Fibroblast of lung (primary cell): ENCODE measurements at places on chromosomes 7 and 10. TPM values are rescaled to one million over a fixed set of nuclear protein-coding genes. Genes with fewer than 3 reads are reported as not detected.

DNA sequence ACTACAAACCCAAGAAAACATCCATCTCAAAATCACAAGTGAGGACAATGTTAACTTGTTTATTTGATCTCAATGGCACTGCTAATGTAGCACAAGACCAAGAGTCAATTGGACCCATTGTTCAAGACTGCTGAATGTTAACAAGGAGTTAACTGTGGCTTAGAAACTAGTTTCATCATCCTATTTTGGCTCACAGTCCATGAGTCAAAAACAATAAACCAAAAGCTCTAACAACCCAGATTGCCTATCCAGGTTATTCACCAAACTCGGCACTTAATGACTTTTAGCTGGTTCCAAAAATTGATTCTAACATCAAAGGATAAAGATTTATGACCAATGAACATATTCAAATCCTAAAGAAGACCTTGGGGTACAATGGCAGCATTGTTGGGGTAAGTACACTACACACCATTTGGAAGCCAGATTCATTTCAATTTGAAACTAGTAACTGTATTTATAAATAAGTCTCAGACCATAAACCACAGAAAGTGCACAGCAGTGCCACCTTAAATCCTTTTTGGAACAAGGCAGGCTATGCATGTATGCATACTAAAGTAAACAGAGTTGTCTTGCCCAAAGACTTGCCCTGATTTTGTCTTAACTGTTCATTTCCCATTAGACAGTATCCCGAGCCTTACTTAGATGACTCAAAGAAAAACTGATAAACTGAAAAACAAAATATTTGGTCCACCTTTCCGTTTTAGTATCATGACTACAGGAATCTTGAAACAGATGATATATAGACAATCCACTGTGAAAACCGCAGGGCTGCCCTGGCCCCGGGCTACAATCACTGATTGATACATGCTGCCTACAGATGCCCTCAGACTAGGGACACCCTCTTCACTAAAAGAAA is 84.5 kb downstream of the SRPK2 start:
- peak; percentile 67 for DNase-seq

DNA sequence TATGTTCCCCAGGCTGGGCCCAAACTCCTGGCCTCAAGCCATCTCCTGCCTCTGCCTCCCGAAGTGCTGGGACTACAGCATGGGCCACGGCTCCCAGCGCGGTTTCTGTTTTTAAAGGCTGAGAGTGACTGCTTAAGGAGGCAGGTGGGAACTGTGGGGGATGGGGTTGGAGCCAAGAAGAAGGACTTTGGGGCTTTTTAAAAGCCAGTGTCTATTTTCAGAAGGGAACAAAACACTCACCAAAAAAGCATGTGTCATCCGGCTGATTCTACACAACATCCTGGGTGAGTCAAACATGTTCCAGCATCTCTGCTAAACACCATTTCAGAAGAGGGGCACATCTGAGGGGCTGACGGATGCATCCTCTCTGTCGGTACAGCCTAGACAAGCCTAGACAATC is 824.5 kb downstream of the TYW1 start:
- peak; percentile 61 for DNase-seq

- no peak for DNase-seq
These were observed 733.1 kb downstream of the PARD3 start for GRCh38 chr10:34081948-34082347.

DNA sequence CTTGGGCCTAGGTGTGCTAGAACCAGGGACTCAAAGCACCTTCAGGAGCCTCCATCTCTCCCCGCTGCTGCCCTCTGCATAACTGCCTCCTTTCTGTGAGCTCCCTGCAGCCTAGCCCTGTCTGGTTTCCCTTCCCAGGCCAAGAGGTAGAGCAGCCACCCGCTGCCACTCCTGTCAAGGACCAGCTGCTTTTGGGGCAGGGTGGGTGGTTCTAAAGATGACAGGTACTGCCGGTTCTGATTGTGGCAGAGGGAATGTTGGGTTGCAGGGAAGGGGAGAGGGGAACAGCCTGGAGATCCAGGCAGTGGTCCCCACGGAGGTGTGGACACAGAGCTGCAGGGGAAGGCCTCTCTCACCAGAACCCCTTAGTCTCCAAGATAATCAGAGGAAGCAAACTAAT is 3.7 kb upstream of the FLNC start:
- no peak for DNase-seq

- DNase-seq, result no peak
These were observed 252.6 kb downstream of the SEC23IP start for GRCh38 chr10:120145107-120145506.

DNA sequence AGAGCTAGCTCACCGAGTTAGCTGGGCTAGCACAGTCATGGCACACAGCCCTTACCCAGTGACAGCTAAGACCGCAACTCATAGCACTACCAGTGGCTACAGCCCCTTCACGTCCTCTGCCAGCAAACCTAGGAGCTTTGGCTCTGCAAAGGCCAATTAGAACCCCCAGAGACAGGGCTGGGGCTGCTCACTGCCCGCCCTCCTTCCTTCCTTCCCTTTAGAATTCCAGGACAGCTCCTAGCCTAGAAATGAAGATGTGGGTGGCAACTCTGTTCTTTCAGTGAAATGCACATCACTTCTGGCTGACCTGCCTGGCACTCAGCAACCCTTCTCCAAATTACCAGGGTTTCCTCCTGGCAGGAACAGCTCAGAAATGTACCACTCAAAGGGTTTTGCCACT is 99.9 kb downstream of the FAM53B start:
- DNase-seq, result no peak

DNA sequence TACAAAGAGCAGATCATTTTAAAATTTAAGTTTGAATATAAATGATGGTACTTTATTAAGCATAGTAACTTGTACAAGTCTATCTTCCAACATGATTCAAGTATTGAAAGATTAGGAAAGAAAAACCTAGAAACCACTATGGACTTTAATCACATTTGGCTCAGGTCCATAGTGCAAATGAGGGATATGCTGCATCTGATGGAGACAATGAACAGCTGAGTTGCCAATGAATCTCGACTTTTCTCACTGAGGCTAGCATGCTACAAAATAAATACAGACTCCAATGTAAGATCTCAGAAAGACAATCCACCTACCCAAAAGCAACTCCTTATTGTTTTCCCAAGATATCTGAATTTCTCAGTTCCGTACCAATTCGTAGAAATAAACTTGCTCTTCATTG is 89.8 kb downstream of the SEMA3A start:
- DNase-seq, result no peak

DNA sequence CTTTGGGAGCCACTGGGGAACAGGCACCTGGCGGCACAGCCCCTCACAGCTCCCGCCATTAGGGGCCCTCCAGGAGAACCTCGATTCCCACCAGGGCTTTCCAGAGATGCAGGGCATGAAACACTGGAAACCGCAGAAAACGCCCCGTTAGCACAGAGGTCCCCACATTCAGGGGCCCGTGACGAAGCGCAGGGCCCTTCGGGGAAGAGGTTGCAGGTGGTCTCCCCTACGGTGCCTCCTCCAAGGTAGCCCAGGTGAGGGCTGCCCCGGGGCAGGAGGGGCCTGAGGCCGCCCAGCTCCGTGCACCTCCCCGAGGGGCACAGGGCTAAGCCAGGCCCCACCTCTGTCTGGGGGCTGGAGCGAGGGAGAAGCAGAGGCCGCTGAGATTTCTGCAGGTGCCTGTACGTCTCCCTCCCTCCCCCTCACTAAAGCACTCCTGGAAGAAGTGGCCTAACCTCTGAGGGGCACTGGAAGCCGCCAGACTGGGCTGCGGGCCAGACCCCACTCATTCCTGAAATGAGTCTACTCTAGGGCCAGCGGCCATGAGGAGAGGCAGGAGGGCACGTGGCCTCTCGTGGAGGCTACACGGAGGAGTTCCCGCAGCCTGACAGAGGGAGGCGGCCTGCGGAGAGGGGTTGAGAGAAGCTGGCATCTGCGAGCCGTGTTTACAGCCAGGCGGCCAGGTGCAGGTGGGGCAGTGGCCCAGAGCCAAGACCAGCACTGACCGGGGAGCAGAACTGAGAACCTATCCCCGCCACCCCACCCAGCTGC is 6.9 kb downstream of the PDGFA start:
- DNase-seq, result no peak

DNA sequence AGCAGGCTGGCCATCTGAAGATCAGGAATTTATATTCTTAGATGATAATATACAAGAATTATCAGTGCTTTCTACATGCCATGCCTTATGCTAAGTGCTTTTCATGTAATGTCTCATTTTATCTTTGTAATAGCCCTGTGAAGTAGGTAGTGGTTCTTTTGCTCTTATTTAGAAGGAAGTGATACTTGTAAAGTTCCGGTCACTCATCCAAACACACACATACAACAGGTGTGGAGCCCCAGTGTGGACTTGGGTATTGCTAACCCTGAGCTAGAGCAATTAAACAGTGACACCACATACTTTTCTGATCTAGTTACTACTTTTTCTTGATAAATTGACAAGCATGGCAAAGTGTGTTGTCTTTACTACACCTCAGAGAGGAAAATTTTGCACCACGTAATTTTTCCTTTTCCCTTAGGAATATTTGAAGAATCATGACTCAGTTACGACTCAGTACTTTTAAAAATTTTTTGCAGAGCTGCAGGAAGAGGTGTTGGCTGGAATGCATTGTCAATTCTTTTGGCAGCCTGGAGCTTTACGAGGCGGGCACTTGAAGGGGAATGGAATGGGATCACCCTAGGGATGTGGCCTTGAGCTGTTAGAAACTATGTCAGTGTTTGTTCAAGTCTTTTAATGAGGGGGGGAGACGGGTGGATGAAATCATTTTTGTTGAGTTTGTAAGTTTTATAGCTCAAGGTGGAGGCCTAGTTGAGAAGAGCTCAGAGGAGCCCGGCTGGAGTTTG is 212.5 kb upstream of the CELF2 start:
- DNase-seq, result no peak

- DNase-seq, result no peak
These were observed 3.3 kb downstream of the FRAT2 start for GRCh38 chr10:97331153-97331703.

- DNase-seq, result no peak
These were observed 14.0 kb downstream of the FAM241B start for GRCh38 chr10:69643779-69644657.

DNA sequence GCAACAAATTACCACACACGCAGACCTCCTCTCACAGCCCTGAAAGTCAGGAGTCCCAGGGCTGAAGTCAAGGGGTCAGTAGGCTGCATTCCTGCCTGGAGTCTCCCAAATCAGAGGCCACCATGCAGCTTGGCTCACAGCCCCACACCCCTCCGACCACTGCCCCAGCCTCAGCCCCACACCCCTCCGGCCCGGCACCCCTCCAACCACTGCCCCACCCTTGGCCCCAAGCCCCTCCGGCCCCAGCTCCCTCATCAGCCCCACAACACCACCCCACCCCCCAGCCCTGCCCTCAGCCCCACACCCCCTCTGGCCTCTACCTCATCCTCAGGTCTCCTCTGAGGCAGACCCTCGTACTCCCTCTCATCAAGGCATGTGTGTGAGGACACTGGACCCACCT is 85.7 kb downstream of the DIP2C start:
- no peak for DNase-seq

DNA sequence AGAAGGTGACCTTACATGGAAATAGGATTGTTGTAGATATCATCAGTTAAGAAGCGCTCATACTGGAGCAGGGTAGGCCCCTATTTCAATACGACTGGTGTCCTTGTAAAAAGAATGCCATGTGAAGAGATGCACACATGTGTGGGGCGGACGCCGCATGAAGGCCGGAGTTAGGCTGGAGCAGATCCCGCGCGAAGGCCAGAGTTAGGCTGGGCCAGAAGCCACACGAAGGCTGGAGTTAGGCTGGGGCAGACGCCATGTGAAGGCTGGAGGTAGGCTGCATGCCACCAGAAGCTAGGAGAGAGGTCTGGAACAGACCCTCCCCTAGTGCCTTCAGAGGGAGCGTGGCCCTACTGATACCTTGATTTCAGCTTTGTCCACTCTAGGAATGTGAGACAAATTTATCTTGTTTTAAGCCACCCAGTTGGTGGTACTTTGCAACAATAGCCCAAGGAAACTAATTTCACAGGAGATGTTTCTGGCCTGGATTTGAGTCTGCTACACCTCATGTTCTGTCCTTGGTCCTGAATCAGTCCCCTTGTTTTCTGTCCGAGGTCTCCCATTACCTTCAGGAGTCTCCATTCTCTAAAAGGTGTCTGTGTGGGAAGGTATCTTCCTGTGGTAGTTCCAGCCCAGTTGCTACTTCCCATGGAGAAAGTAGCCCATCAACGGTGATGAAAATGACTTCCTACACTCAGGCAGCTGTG is 585.8 kb downstream of the LRMDA start:
- DNase-seq, result peak; percentile 17

DNA sequence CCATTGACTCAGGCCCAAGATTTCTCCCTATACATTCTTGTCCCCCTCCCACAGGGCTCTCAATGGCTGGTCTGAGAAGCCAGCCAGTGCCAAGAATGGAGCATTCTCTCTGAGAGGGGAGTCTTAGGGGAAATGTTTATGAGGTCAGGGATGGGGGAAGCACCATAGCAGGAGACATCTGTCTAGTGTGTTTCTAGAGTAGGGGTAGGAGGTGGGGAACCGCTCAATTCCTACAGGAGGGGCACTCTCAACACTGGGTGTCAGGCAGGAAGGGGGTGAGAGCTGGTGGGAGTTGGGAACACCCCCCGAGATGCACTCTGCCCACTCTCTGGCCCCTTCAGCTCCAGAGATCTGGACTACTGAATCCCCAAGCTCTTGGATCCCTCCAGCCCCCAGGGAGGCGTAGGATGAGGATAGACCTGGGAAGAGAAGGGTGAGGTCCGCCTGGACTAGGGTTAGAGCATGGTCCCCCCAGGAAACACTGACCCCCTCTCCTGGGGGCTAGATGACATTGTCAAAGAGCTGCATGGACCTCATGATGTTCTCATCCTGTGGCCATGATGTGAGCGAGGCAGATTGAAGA is 8.7 kb upstream of the OGA start:
- DNase-seq, result no peak

GRCh38 chr10:113504423-113504822 is 48.4 kb upstream of the HABP2 start:
- DNase-seq, result no peak

DNA sequence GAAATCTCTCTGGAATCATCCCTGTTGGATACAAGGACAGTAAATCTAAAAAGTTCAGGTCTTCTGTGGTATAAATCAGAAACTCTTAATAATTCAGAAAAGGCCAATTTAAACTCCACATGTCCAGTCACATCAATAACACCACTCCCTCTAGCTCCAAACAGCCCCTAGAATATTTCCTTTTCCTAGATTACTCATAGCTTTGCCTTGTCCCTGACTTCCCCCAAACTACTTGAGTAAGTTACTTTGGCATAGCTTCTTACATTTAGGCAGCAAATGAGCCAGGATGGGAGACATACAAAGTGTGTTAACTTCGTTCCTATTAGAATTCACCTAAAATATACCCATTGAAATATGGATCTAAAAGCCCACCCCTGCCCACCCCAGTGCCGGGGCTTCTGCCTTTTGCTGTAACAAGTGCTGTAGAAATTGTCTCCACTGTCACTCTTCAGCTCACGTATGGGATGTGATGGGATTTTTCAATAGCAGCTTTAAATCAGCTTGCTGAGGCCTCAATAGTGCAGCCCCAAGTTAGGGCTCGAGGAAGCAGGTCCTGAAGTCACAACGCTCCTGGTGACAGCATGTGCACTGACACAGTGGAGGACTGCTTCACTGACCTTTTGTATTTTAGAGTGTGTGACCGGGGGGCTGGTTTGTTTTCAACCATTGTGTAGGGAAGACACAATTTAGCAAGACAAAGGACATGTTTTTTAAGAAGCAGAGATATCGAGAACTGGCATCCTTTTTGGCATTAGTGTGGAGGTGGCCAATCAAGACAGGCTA is 218.2 kb upstream of the KMT2E start:
- DNase-seq, result no peak

ABCA13 gene
- total RNA-seq, result 0.26 and 10.9 TPM in 2 replicates

GNGT1 gene
- total RNA-seq, result not detected in 2 replicates

MOGAT3 gene
- total RNA-seq, result not detected in 2 replicates

TRUB1 gene
- total RNA-seq, result 31.3 and 38.5 TPM in 2 replicates

TRIM74 gene
- total RNA-seq, result not detected in 2 replicates
